ENCODE measurements at places on chromosomes 5 and 9.

- no peak for DNase-seq
Measured at GRCh38 chr5:139763930-139764791, 31.4 kb upstream of the PSD2 start.

- DNase-seq: no peak
Measured at GRCh38 chr5:103918668-103919367, 356.2 kb upstream of the NUDT12 start.

DNA sequence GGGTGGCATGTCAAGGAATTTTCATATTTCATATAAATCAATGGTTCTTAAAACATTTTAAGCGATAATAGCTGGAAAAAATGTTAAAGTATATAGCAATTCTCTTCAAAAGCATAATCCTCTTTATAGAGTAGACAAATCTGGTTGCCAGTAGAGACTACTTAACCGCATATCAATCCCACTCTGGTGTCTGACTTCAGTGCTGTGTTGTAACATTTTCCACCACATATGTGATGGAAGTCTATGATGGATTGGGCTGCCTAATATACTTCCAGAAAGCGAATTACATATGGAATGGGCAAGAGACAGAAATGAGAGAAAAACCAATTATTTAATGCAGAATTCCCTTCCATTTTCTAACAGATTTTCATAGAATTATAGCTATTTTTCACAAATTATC, 54.3 kb downstream of the FBN2 start:
- no peak for DNase-seq

GRCh38 chr5:151770383-151771258, 1.1 kb upstream of the G3BP1 start:
- no peak for DNase-seq

DNA sequence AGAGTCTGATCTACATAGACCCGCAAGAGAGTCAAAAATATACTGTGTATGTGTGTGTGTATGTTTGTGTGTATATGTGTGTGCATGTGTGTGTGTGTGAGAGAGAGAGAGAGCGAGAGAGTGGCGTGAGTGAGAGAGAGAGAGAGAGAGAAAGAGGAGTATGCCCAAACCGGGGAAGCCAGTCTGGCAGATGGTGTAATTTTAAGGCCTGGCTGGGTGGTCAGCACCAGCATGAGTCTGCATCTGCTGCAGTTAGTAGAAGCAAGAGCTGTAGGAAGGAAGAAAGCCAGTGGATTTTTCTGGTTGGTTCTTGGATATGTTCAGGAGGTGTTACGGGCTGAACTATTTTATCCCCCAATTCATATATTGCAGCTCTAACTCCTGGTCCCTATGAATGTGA, 75.2 kb downstream of the ACTBL2 start:
- DNase-seq: no peak

DNA sequence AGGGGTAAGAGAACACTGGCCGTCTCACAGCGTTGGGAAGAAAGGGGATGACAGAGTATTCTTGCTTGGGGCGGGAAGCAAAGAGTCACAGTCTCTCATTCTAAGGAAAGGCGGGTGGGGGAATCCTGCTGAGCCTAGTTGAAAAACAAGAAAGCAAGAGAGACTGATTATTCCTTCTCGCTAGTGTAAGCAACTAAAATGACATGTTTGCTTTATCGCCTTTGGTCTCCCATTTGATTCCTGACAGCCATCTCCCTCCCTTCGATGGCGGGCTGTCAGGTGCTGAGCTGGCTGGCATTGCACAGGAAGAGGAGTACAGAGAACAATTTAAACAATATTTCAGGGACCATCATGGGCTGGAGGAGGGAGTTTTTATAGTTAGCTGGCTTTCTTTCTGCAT, 331.3 kb downstream of the ASTN2 start:
- DNase-seq: no peak

DNA sequence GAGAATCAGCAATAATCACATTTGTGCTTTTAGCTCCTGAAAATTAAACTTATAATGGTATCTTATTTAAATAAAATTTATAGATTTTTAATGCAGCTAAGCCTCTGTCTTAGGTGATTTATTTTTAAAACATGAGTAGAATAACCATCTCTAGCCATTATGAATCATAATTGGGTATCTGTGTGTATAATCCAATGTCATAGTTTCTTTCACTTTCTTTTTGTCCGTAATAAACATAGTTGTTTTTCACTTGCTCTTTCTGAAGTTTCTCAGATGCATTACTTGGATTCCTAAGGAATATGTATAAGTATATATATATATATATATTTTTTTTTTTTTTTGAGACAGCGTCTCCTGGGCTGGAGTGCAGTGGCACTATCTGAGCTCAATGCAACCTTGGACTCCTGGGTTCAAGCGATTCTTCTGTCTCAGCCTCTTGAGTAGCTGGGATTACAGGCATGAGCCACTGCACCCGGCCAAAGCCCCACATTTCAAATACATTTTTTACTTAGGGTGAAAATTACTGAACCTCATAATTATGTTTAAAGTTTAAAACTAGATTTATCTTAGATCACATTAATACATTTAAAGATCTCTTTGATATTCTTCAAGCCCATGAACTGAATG, 377.1 kb downstream of the PRDM9 start:
- DNase-seq: no peak

DNA sequence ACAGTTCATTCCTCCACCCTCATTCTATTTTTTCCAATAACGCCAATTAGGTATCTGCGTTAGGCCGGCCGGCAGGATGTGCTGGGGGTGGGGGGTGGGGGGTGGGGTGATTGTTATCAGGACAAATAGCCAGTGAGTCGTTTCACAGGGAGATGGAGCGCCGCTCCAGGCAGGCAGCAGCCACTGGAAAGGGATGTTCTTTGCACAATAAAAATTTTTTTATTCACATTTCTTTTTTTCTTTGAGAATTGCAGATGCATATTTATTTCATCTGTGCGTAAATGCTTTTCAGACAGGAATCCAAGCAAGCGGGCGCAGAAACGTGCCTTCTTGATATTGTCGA, 4.1 kb downstream of the LMX1B start:
- no peak for DNase-seq

GRCh38 chr5:151477101-151477500, 29.7 kb downstream of the SLC36A1 start:
- no peak for DNase-seq

DNA sequence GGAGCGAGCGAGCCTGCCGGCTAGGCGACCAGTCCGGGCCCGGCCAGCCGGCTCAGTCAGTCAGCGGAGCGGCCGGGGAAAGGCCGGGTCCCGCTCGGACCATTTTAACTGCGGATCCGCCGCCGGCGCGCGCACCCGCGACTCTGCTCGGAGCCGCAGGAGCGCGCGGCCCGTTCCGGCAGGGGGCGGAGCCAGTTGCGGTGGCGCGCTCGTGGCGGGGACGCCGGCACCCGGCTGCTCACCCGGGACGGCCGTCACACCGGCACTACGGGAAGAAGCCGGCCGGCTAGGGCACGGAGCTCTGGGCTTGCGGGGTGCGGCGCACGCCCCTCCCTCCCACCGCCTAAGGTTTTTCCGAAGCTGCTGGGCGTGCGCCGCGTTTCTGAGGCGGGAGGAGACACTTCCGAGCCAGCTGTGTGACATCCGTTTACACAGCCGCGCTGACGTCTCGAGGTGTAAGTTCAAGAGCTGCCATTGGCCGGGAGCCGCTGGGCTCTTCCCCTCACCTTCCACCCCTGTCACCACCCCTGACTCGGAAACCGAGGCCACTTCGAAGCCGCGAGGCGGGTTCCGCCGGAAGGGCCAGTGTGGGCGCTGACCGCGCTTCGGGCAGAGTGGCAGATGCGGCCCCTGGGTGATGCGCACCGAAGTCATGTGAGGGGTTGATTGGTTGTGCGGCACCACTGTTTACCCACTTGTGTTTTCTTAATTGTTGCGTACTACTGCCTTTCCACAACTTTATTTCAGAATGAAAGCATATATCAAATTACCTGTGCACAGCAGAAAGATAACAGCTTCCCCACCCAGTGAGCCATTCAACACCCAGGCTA, at the start of gene FBXL17:
Gene FBXL17 (minus strand): TSS at position 145 of the 830 bp plus-strand sequence.
- peak; percentile 30 for DNase-seq

- DNase-seq: no peak
Measured at GRCh38 chr5:120124961-120125360, 339.1 kb upstream of the PRR16 start.

GRCh38 chr9:5871785-5872184, 18.9 kb upstream of the MLANA start:
- DNase-seq: no peak

DNA sequence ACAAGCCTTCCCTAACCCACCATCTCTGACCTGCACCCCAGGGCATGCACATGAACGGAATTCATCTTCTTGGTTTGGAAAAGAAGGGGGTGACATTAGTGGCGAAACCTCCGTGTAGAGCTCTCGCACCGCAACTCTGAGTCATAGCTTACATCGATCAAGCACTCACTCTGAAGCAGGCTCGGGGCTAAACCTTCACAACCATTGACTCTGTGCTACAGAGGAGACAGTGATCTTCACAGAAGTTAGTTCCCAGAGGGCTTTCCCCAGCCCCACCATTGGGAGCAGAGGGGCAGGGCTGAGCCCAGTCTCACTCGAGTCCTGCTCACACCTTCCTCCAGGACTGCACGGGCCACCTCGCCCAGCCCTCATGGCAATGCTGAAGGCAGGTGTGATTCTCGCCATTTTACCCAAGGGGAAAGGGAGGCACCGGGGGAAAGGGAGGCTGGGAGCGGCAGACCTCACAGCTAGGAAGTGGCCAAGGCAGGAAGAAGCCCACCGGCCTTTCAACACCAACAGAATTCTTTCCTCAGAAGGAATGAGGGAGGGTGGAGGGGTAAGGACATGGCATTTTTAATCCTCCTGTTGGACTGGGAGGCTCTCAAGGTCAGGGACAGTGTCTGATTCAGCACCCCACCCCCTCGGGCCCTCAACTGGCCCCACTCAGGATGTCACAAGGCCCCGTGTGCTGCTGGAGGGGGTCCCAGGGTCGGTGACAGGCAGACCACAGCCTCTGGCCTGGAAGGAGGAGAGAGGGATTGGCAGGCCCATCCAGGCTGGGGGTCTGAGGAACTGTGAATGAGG, 25.9 kb upstream of the IL17B start:
- no peak for DNase-seq

GRCh38 chr9:7370988-7371387, 428.6 kb downstream of the DMAC1 start:
- no peak for DNase-seq

DNA sequence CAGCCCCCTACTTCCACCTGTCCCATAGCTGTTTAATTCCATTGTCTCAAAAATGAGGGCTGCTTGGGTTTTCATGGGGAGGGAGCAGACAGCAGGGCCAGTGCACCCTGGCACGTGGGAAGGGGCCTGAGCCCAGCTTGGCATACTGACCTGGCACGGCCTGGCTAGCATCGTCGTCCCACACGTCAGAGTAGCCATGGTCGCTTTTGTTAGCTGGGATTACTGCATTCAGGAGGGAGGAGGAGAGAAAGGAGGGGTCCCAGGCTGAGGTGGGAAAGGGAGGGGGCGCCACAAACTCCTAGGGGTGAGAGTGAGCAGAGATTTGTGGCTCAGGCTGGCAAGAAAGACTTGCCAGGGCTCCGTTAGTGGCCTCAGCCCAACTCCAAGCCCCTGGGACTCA, 21.1 kb upstream of the CYSTM1 start:
- DNase-seq: no peak

DNA sequence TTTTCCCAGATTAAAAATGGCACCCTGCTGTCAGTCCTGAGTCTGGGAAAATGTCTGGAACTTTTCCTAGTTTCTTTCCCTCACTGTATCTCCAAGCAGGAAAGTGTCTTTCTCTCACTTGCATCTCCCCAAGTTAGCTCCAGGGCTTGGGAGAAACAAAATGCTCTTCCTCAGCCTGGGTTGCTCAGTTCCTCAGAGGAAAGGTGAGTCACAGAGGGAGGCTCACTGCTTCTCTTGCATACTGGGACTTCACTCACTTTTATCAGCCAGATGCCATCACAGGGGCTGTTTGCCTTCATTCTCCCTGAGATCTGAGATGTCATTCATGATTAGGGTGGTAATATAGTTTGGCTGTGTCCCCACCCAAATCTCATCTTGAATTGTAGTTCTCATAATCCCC, 519.9 kb downstream of the SEMA5A start:
- no peak for DNase-seq

DNA sequence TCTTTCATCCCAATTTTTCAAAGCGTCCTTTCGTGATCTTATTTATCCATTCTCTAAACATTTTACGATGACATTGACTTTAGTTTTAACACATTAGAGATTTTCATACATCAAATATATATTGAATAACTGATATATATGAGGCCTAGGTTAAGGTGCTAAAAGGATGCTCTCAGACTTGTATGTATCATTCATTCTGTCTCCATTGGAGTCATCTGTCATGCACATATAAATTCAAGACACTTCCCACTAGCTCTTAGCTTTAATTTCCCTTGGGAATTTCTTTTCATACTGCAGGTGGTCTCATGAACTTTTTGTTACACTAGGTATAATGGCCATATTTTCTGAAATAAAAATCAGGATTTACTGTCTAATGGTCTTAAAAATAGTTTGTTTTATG, 635.8 kb upstream of the C9orf72 start:
- DNase-seq: no peak

- no peak for DNase-seq
Measured at GRCh38 chr5:137619191-137619870, 116.6 kb downstream of the KLHL3 start.

GRCh38 chr5:18805376-18805775, 1171.1 kb downstream of the TAF11L14 start:
- no peak for DNase-seq

DNA sequence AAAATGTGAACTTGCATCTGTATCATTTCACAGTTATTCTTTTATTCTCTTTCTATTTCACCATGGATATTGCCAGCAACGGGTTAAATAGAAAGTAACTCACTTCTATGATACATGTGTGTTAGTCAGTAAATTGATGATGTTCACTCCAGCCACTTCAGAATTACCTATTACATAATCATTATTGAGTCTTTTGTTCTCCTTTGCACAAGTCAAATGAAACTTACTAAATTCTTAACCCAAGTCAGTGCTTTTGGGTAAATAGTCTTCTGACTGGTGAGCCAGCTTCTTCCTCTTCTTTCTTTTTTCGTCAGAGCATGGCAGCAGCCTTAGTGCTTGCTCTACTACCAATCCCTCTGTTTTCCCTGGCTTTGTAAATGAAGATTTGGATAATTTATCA, 344.3 kb downstream of the RAB3C start:
- no peak for DNase-seq

DNA sequence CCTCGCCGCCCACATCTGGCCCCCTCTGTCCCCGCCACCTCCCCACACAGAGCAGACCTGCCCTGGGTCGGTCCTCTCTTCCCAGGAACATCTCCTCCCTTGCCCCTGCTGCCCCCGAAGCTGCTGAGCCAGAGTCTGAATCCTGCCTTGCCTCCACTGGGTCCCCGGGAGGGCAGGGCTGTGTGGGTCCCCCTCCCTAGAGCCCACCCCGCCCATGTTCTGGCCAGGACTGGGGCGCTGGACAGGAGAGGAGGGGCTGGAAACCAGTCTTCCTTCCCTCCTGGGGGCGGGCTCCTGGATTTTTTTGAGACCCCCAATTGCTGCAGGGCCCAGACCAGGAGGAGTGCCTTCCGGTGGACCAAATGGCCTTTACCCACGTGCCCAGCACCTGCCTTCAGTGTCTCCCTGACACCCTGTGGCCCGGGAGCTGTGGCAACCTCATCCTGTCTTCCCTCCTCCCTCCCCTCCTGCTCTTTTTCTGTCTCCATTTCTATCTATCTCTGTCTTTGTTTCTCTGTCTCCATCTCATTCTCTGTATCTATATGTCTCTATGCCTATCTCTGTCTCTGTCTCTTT, 12.1 kb downstream of the MRPL36 start:
- no peak for DNase-seq

Measured in keratinocyte (primary cell).